ENCODE measurements at places on chromosomes 16 and 17. TPM values are rescaled to one million over a fixed set of nuclear protein-coding genes. Genes with fewer than 3 reads are reported as not detected.

- no peak for DNase-seq
These were observed 870 bp upstream of the ZC3H7A start for GRCh38 chr16:11797957-11798299.

GGT6 gene
- total RNA-seq, result 21.3 TPM

GRCh38 chr17:9044772-9045463, 23.6 kb downstream of the NTN1 start:
- no peak for DNase-seq

DNA sequence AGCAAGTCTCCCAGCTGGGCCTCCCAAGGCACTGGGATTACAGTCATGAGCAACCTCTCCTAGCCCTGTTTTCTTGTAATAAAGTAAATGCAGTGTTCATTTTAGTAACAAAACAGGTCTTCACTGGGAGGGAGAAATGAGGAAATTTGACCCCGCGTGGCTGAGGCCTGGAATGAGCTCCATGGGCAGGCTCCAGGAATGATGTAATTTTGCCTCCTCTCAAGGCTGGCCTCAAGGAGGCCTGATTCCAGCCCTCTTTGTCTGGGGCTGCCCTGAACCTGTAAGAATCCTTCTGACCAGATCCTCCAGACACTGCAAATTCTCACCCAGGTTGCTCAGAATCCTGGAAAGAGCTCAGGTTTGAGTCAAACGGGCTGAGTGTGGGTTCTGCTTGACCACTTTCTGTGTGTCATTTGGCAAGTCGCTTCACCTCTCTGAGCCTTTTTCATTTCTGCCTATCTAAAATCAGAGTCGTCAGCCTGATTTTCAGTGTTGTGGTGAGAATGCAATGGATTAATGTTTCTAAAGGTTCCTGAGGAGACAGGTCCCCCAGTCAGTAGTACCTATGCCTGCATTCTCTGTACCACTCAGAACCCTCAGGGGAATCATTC, 57.1 kb downstream of the RAB11FIP4 start:
- no peak for DNase-seq

P4HB gene
- total RNA-seq, result 611 TPM
